Right cardiac atrium (tissue), 5 donors: ENCODE measurements at places on chromosomes 13 and 19. TPM values are rescaled to one million over a fixed set of nuclear protein-coding genes. Genes with fewer than 3 reads are reported as not detected.

CDX2 gene
- not detected for polyA plus RNA-seq

DNA sequence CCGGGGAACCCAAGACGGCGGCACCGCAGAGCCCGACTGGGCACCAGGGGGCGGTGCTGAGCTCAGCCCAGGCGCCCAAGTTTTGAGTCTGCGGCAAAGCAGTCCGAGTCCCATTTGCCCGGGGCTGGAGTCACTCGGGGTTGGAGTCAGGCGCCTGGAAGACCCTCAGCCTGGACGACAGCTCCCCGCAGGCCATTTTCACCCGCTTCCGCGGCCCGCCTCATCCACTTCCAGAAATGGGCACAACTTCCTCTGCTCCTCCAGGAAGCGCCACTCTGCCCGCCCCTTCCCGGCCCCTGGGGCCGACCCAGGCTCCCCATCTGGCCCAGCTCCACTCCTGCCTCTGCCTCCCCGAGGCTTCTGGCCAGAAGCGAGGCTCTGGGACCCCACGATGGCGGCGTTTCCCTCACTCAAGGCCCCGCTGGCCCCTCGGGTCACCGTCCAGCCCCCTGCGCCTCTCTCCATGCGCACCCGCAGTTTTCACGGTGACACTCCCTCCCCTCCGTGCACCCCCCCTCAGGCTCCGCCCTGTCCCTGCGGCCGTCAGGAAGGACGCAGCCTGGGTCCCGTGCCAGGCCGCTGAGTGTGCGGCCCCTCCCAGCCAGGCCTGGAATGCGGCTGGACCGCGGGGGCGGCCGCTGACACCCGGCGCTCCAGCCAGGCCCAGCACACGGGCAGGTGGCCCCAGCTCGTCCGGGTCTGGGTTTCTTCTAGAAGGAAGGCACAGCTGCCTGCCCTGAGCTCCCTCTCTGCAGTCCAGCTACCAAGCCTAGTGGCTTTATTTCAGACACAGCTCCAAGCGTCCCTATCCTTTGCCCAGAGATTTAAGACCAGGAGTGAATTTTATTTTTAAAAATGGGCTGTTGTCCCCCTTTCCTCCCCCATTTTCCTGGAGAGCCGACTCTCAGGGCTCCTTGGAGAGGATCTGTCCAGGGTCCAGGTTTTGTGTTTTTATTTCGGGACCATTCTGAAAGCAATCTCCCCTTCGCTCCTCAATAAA is 4.7 kb downstream of the SERTAD1 start:
- DNase-seq = peak; percentile 98

- DNase-seq = no peak
These were observed 97.9 kb downstream of the KDM4B start for GRCh38 chr19:5066768-5067167.

KLF1 gene
- polyA plus RNA-seq = not detected

VSIG10L gene
- polyA plus RNA-seq = 2.0 TPM

DNA sequence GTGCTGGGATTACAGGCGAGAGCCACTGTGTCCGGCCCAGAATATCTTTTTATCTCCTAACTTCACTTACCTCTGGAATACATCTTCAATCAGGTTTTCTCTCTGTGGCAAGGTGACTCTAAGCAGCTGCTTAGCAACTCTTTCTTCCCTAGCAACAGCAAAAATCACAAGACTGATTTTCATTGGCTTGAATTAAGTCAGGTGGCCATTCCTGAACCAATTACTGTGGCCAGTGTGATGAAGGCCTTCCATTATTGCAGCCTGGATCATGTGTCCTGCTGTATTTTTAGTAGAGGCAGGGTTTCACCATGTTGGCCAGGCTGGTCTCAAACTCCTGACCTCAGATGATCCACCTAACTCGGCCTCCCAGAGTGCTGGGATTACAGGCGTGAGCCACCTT is 9.0 kb upstream of the LTBP4 start:
- no peak for DNase-seq

GRCh38 chr19:44055870-44056269 is 4.0 kb downstream of the ZNF223 start:
- no peak for DNase-seq

DNA sequence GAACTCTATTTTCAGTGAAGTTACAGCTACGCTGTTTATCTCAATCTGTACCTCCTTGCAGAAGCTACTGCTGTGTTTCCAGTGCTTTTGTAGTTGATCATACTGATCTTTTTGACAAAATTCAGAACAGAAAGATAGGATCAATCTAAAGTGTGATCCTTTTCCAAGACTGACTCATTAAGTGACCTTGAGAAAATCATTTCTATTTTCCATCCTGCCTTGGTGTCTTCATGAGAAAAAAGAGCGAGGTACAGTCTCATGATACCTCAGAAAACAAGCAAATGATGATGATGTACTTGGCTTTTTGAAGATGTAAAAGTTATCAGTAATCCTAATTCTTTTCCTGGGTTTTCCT is 46.0 kb upstream of the GPR183 start:
- no peak for DNase-seq

PTH2 gene
- not detected for polyA plus RNA-seq
